Calu3 (cell line): ENCODE measurements at places on chromosomes 5 and 9.
A peak's percentile ranks its signal among the peaks of the same experiment; 100 is the strongest.

DNA sequence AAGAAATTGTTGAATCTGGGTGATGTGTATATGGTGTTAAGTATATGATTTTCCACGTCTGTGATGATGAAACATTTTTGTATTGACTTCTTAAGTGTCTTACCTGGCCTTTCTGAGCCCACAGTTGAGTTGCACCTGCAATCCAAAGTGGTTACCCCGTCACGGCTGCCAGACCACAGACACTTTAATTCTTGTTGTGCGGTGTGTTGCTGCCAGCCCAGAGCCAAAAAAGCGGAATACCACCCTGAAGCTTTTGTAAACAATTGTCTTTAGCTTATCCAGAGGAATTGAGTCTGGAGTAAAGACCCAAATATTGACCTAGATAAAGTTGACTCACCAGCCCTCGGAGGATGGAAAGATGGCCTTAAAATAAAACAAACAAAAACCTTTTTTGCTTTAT, 35.1 kb downstream of the MTAP start:
- no peak for DNase-seq

DNA sequence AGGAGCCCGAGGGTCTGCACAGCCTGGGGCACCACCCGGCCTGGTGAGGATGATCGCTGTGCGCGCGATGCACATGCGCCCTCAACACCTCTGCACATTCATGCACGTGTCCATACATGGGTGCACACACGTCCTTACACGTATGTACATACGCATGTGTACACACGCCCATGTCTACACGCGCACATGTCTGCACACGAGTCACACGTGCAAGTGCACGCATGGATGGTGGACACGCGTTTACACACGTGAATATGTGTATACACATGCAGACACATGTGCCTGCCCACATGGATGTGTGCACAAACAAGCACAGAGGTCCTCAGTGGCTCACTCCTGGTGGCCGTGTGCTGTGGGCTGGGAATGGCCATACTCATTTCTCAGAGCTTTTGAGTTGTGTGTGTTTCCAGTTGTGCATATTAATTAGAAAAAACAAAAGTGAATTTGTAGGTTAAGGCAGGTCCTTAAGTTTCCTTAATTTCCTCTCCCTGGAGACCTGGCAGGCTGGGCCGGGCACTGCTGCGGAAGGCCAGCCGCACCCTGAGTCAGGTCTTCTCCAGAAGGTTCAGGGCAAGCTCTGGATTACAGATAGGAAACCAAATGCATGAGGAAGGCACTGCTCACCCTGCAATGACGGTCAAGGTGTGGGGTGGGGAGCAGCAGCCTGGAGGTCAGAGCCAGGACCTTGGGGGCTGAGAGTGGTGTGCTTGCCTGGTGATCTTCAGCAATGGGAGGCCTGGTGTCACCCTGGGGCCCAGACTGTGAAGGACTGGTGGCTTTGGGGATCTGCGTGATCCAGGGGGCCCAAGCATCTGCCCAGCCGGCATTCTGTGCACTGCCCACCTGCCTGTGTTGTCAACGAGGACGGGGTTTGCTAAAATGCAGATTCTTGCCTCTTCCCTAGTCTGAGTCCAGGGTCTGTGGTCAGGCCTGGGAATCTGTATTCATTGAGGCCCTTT, 1.3 kb upstream of the RNU6ATAC start:
- DNase-seq, result no peak

DNA sequence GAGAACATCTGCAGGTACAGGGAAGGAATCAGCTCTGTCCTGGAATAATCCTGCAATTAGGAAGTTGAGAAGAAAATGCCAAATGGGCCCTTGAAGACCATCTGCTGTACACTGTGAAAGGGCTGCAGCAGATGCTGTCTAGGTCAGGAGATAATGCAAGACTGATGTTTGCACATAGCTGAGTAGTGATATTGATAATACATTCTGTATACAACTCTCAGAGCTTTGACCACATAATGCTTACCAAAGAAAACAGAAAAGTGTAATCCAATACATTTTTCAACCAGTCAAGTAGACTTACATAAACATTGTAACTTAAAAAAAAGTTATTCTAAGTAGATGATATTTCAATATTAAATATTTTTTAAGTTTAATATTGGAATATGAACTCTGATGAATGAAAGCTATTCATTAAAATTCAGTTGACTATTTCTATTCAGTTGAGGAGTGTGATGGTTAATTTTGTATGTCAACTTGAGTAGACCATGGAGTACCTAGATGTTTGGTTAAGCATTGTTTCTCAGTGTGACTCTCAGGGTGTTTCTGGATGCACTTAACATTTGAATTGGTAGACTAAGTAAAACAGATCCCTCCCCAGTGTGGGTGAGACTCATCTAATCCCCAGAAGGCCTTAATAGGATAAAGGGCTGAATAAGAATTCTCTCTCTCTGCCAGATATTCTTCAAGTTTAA, 380.1 kb upstream of the PRR16 start:
- no peak for DNase-seq

- DNase-seq, result no peak
Observed at GRCh38 chr9:129245276-129245675, 67.2 kb upstream of the IER5L start.

GRCh38 chr5:27171761-27172261, 133.4 kb upstream of the CDH9 start:
- no peak for DNase-seq

GRCh38 chr9:109379513-109379912, 58.7 kb upstream of the EPB41L4B start:
- DNase-seq, result no peak

- no peak for DNase-seq
Observed at GRCh38 chr5:32276173-32276853, 36.4 kb downstream of the MTMR12 start.

GRCh38 chr9:93646640-93647178, 70.3 kb downstream of the PHF2 start:
- DNase-seq, result no peak

GRCh38 chr5:151534350-151534749, 56.8 kb downstream of the FAT2 start:
- DNase-seq, result no peak

GRCh38 chr9:38036359-38037084, 32.5 kb downstream of the SHB start:
- no peak for DNase-seq

DNA sequence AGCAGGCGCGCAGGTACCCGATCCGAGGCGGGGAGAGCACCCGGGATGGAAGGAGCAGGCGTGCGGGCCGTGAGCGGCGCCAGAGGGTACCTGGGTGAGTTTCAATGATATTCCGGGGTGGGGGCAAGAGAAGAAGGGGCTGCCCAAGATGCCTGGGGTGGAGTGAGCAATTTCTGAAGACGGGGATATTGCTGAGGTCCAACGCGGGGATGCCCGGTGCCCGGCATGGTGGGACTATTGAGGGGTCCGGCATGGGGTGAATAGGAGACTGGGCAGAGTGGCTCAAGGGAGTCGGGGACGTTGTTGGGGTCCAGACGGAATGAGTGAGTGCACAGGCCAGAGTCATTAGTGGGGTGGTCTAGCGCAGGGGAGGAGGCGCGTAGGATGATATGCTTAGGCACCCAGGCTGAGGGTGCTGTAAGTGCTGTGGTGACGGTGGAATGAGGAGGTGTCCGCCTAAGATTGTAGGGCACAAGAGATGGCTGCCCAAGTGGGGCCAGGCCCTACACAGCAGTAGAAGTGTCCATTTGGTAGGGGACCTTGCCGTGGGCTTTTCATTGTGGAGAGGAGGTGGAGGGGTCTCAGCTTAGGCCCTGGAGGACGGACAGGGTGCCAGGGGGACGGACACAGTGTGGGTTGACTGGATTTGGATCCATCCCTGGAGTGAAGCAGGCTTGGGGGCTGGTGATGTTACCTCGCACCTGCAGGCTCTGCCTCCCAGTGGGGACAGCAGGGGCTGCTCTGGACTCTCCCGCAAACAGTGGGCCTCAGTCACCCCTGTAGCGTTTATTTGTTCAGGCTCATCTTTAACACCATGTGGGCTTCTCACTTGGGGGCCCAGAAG, 719 bp downstream of the MIGA2 start:
- DNase-seq, result no peak

GRCh38 chr5:10903786-10904560, 142.9 kb upstream of the DAP start:
- DNase-seq, result no peak

GRCh38 chr9:83294816-83295215, 231.9 kb upstream of the RASEF start:
- no peak for DNase-seq

DNA sequence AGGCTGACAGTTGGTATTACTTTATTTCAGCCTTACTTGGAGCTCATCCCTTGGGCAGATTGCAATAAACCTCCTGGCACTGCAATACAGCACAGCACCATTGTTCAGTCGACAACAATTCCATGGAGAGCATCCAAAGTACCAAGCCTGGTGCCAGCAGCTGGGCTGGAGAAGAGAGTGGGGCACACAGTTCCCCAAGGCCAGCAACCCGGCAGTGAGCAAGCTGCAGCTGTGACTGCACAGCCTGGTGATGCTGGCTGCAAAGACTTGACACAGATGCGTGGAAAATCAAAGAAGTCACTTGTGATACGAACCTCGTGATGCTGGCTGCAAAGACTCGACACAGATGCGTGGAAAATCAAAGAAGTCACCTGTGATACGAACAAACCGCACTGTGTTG, 125.4 kb downstream of the ATPSCKMT start:
- no peak for DNase-seq

GRCh38 chr5:154371687-154372086, 74.1 kb upstream of the SAP30L start:
- no peak for DNase-seq

GRCh38 chr9:20513126-20513913, 109.0 kb downstream of the MLLT3 start:
- no peak for DNase-seq

GRCh38 chr5:76513476-76513875, 109.7 kb downstream of the F2RL2 start:
- no peak for DNase-seq

GRCh38 chr5:27908341-27908740, 870.0 kb upstream of the CDH9 start:
- no peak for DNase-seq

DNA sequence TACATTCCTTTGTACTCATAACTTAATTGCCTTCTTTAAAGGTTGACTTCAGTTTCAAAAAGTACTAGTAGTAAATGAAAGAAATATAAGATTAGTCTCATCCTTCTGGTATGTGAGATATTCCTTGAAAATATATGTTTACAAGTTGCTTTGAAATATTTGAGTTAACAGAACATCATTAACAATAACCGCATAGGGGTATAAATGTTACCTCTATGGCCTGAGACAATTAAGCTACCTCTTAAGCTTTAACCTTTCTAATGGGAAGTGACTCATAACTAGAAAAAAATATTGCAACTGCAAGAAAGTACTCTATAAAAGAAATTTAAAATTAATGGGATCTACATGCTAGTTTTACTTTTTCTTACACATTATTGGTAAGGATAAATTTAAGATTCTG, 399.0 kb downstream of the CDH10 start:
- DNase-seq, result no peak

DNA sequence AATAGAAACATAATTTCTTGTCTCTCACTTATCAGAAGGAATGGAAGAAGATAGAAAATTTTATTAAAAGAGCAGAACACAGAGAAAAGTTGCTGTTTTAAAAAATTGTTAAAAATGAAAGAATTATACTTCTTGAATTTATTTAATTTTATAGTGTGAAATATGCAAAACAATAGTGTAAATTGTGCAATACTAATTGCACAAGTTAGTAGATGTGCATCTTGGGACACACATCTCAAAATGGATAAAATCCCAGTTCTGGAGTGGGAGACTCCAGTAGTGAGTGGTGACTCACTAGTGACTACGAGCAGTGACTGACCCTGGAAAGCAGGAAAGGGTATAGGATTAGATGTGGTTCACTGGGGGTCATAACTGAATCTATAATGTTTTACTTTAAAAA, 223.2 kb downstream of the MSX2 start:
- DNase-seq, result no peak

DNA sequence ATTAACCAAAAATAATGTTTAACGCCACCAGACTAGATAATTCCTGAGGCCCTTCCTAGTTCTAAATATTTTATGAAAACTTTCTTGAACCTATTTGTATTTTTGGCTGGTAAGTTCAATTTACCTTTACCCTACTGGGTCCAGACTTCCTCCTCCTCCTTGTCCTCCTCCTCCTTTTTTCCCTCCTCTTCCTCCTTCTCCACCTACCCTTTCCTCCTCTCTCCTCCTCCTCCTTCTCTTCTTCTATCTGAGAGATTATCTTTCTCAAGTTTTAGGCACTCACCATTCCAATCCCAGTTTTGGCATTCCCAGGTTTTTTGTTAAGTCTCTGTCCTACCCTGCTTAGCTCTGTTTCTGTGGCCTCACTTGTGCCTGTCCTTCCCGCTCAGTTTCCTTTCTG, 24.7 kb upstream of the RAPGEF1 start:
- no peak for DNase-seq

DNA sequence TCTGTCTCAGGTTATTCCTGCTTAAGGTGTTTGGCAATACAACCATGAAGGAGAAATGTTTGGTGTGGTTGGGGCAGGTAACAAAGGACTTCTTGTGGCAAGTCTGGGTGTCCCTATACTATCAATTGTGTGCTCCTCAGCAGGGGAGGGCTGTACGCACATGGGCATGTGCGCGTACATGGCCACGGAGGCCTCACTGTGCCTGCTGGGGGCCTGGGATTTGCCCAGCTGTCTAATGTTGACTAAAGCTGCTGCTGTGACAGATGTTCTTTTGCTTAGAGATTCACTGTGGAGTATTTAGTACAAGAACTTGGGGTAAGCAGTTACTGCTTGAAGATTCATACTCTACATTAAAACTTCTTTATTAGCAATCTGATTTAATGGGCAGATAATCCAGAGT, 97.5 kb downstream of the HSPA4 start:
- no peak for DNase-seq

GRCh38 chr5:97501286-97501964, 318.4 kb upstream of the RIOK2 start:
- DNase-seq, result no peak

DNA sequence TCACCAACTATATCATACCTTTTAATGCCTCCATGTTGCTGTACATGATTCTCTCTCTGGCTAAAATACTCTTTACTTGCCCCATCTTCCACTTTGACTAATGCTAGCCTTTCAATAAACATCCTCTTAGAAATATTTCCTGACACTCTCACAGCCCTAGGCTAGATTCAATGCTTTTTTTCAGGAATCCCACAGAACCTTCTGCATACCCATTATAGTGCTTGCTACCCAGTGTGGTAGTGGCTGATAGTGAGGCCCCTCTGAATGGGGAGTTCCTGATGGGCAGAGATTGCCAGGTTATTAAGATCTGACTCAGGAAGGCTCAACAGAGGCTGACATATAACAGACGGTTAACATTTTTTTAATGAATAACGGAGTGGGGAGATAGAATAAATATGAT, 11.6 kb downstream of the SSBP2 start:
- DNase-seq, result no peak

- DNase-seq, result peak; percentile 75
Observed at GRCh38 chr9:132877824-132878694, at the start of gene AK8. Gene AK8 (minus strand): TSS chr9:132878284. CDS start chr9:132878255, 29 bp downstream.

DNA sequence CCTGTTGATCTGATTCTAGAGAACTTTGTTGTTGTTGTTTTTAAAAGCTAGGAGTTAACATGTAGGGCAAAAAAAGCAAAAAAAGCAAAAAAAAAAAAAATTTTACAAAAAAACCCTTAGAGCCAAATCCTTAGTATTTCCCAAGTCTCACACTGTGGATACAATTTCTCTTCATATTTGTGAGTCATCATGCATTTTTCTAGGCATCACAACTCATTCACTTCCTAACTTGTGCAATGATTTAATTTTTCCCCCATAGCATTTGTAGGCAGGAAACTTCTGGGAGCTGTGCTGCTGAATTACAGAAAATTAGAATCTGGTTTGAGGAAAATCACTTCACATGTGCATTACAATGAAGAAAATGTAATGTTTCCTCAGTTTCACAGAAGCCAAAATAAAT, 91.9 kb downstream of the MARCHF3 start:
- DNase-seq, result no peak
